Hematopoietic multipotent progenitor cell treated with erythropoietin and hydrocortisone succinate and interleukin-3 and kit ligand, for 6 days (in vitro differentiated cells): ENCODE measurements at places on chromosomes 16 and 17.
A peak's percentile ranks its signal among the peaks of the same experiment; 100 is the strongest.

DNA sequence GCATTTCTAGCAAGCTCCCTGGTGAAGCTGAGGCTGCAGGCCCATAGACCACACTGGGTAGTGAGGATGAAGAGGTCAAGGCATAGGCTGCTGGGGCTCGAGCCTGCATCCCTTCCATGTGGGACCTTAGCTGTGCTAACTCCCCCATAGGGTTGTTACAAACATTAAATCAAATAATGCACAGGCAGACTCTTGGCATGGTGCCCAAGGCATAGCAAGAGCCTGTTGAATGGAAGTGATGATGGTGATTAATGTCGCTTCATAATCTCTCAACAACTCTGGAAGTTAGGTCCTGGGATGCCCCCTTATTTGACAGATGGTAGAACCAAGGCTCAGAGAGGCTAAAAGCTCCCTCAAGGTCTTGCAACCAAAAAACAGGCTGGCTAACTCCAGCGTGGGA, 283.9 kb upstream of the EEF2KMT start:
- DNase-seq: no peak

- DNase-seq: no peak
Observed at GRCh38 chr17:43591779-43592562, 45.8 kb upstream of the ETV4 start.

DNA sequence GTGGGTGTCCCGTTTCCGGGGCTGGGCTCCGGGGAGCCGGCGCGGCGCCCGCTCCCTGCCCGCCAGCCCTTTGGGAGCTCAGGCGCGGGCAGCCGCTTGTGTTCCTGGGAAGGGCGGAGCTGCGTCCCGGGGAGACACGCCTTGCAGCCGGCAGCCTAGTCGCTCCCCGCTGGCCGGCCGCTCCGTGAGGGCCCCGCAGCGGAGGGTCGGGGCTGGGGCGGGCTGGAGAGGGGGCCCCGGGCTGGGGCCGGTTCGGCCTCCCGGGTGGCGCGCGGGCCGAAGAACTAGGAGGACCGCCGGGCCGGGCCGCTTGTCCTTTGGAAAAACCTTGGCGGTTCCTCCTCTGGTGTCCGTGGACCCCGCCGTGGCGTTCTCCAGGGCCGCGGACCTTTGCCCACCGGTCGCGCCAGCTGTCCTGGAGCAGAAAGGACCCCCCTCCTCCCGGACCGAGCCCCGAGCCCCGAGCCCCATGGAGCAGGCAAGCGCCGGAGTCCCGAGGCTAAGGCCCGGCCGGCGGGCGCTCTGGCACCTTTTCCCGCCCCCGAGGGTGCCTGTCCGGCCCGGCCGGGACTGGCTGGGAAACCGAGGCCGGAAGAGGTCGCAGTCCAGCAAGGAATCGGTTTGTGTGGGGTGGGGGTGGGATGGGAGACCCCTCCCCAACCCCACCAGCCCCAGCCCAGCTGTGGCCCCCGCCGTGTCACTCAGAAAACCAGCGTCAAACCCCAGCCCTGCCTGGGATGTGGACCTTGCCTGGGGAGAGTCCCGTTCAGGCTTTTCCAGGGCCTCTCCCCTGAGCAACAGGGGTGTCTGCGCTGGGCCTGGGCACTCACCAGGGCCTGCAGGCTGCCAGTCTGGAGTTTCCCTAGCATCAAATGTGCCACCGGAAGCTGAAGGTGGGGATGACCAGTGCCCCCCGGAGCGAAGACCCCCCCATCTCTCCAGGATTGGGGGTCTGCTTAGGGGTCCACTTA, 6.8 kb upstream of the TBC1D3B start:
- DNase-seq: peak; percentile 79

- peak; percentile 39 for DNase-seq
Observed at GRCh38 chr16:79163691-79164387, 436.7 kb downstream of the MAF start.

DNA sequence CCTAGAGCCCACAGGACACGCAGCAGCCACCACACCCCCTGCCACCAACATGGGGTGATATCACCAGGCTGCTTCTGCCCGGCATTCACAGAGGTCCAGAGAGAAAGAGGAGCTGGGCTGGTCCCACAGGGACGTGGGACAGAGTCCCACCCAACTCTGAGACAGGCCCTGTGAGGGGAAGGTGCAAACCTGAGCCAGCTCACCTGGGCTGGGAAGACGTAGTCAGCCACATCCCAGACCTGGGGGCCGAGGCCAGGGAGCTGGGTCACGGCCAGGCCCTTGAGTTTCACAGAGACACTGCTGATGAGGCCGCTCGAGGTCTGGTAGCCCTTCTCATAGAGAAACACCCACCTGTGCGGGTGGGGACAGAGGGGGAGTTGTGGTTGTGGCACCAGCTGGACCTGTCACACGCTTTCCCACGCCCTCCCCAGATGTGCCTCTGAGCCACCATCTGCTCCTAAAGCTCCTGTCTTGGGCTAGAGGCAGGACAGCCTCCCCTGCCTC, 11.2 kb downstream of the P2RX1 start:
- no peak for DNase-seq

- DNase-seq: no peak
Observed at GRCh38 chr16:4828567-4829321, 18.3 kb downstream of the GLYR1 start.

DNA sequence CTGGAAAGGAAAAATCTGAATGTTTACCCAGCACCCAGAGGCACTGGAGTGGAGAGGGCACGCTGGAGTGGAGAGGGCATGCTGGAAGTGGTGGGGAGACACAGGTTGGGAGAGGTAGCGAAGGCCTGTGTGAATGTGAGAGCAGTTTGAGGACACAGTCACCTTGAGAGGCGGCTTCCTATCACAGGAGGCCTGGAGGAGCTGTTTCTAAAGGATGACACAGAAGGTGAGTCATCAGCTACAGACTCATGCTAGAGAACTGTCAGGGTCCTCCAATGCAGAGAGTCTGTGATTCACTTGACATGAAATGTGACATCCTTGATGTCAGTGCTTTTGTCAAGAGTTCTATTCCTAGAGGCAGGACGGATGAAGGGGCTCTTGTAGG, 13.8 kb downstream of the CTRL start:
- no peak for DNase-seq

GRCh38 chr17:5133311-5133710, 17.5 kb downstream of the USP6 start:
- DNase-seq: no peak

DNA sequence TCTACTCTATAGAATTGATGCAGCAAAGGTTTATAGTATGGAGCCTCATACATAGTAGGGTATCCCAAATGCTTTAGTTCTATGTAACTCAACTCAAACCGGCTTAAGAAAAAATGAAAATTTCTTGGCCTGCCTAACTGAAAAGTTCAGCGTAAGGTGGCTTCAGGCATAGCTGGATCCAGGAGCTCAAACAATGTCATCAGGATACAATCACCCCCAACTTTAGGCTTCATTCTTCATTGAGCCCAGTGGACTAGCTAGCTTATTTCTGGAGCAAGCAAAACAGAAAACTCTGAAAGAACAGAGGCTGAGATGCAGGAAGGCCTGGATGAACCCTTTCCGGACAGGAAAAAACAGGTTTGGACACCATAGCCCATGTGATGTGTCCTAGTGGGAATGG, 147.5 kb upstream of the HS3ST4 start:
- no peak for DNase-seq

DNA sequence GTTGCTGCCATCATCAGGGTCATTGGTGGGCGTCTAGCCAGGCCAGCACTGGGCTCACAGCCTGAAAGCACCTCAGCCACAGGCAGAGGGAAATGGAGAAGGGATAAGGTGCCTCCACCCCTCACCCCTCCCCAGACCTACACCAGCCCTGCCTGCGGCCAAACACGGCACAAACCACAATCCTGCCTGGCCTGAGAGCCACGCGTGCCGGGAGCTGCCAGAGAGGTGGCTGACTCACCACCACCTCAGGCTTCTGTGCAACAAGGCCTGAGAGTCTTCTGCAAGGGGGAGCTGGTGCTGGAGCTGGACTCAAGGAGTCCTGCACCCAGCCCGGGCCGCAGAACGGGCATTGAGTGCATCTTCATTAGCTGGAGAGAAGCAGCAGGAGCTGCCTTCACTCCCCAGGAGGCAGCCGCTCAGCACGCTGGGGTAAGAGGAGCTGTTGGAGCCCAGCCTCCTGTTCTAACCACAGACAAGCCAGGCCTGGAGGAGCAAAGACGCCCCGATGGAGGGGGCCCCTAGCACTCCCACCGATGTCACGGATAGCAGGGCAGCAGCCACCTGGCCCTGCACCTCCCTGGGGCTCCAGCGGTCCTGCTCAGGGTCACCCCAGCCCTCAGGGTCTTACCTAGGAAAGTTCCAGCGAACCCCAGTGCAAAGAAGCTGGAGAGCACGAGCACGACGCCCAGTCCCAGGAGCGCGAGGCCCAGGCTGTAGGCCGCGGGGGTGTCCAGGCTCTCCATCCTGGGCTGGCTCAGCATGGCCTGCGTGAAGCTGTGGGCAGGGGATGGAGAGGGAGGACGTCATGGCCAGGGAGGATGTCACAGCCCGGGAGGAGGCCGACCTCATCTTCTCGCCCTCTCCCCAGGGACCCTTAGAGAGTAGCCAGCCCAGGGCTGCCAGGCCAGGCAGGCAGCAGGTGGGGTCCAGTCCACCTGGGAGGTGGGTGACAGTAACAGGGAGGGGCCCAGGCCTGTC, 16.0 kb upstream of the RASD1 start:
- DNase-seq: peak; percentile 84

DNA sequence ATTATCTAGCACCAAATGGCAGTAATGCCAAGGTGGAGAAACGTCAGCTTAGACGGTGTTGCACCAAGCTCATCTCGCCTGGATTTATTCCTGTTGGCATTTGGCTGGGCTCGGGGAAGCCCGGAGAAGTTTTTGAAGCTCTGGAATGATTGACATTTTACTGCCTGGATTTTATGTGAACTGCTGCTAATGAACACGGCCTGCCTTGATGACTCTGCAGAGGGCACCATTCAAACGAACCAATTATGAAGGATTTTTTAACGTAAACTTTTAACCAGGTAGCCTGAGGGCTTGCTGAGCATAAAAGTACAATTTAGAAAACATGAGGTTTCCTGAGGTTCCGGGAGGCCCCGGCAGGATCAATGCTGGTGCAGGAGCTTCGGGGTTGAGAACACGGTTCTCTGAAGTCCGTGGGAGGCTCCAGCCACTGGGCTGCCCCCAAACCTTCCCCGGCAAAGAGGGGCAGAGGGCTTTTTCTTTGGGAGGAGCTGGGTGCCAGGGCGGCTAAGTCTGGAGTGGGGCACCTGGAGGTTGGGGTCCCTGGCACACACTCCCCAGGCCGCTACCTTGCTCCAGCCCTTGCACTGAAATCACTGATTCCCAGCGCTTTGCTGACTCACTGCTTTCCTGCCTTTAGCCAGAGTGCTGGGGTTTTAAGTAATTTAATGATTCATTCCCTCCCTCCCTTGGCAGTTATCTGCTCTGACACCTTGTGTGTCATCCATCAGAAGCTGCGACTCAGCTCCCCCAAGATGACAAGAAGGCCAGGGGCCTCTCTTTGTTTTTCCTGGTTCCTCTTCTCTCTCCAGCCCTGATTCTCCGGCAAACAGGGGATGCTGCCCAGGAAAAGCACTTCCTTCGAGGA, 161.2 kb upstream of the IRX3 start:
- DNase-seq: peak; percentile 45

DNA sequence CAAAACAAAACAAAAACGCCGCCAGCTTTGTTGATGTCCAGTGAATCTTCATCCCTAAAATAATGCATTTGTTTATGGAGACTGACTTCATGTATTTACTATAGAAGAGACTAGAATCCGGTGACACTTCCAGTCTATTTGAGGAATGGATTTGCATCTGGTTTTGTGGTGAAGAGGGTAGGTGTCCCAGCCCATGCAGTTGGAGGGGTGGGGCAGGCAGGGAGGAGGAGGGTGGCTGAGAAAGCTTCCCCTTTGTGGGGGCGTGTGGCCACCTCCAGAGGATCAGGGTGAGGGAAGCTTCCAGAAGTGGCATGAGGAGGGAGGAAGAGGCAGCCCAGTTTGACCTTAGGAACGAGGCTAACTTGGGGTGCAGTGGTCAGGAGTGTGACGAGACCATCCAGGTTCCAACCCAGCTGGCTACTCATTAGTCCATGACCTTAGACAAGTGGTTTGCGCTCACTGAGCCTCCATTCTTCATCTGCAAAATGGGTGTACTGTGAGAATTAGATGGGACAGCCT, 69.5 kb downstream of the CMIP start:
- DNase-seq: peak; percentile 70

DNA sequence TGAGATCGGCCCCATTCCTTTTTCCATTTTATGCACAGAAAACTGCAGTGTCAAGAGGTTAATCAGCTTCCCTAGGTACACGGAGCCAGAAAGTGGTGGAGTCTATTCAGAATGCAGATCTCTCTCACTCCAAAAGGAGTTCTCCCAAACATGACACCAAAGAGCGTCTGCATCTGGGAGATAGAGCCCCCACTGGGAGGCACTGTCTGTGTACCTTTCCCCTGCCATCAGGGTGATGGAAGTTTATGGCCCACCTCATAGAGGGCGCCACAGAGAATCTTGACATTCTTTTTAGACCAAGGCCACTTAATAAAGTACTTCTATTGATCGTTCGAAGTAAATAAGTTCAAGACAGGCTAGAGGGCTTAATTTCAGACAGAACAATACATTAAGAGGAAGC, 493.7 kb upstream of the ERCC4 start:
- peak; percentile 48 for DNase-seq

DNA sequence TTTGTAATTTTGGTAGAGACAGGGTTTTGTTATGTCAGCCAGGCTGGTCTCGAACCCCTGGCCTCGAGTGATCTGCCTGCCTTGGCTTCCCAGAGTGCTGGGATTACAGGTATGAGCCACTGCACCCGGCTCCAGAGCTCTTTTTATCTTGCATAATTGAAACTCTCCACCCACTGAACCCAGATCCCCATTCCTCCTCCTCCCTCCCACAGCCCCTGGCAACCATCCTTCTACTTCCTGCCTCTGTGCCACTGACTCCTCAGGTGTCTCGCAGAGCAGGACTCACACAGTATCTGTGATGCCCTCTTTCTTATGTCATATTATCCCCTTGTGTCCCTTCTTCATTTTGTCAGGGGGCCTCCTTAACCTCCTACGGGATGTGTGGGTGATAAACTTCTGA, 340.7 kb downstream of the SLC39A11 start:
- DNase-seq: no peak

GRCh38 chr17:12580640-12581039, 85.0 kb upstream of the MYOCD start:
- no peak for DNase-seq

- peak; percentile 74 for DNase-seq
Observed at GRCh38 chr17:45316434-45317110, at the start of gene MAP3K14. TSS of gene MAP3K14 (minus strand) at chr17:45317020. CDS start at chr17:45290745, 26,275 bp downstream.

DNA sequence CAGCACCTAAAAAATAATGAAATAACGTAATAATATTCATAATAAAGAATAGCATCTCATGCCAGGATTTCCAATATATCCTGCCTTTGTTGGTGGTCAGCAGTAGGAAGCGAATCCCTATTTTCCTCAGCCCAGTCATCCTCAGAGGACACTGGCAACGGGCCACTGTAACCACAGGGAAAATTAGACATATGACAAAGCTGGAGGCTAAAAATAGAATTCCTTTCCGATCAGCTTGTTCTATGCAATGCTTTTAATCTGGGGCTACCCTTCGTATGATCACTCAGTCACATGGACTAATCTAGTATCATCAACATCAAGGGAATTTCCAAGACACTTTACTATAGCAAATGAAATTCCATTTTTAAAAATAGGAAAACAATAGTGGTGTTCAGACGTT, 246.9 kb upstream of the KCNJ16 start:
- DNase-seq: no peak

- DNase-seq: no peak
Observed at GRCh38 chr16:70686376-70687101, 686 bp upstream of the MTSS2 start.

- DNase-seq: no peak
Observed at GRCh38 chr16:55302635-55303034, 21.4 kb upstream of the IRX6 start.
